ENCODE measurements at places on chromosomes 12 and 14.
A peak's percentile ranks its signal among the peaks of the same experiment; 100 is the strongest.

- DNase-seq = no peak
These were observed 89.4 kb downstream of the UNC79 start for GRCh38 chr14:93520053-93520607.

DNA sequence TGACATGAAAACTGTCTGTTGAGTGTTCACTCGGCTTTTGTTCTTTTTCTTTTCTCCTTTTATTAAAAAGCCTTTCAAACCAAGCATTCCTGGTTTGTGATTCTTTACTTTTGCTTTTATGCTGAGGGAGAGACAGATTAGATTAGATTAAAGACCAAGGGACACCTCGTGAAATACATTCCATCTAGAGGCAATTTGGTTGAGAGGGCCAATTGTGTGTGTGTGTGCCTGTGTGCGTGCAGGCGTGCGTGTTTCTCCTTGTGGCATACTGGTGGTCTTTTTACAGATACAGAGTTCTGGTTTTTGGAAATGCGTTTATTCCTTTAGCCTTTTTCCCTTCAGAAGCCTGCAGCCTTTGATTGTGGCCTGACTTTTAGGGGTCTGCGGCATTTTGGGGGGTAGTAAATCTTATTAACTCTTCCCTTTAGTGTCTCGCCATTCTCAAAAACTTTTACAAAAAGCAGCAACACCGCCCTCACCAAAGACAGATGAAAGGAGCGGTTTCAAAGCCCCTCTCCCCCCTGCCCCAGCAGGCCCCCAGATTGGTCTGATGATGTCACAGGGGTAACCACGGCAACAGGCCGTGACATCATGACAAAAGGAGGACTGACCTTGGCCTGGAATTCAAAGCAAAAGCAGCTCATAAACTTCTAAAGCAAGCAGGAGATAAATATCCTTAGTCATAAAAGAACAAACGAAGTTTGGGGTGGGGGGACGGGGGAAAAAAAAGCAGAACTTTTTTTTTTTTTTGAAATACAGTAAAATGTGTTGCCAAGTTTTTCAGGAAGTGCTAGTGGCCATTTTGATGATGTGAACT lies 84.1 kb upstream of the TBX3 start:
- no peak for DNase-seq

DNA sequence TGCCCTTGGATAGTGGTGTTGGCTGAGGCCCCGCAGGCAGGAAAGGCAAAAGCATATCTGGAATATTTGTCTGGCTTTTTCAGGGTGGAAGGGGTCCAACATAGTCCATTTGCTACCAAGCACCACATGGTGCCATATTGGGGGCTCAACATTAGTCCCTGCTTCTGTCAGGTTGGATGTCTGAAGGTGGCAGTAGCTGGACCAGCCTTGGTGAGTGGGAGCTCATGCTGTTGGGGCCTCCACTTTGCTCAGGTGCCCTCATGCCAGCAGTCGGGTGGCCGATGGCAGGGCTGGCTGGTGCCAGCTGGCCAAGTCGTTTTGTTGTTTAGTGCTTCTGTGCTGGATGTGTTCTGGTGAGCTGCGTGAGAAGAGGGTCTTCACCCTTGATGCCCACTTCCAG lies 135.3 kb downstream of the PAPOLA start:
- DNase-seq = no peak

DNA sequence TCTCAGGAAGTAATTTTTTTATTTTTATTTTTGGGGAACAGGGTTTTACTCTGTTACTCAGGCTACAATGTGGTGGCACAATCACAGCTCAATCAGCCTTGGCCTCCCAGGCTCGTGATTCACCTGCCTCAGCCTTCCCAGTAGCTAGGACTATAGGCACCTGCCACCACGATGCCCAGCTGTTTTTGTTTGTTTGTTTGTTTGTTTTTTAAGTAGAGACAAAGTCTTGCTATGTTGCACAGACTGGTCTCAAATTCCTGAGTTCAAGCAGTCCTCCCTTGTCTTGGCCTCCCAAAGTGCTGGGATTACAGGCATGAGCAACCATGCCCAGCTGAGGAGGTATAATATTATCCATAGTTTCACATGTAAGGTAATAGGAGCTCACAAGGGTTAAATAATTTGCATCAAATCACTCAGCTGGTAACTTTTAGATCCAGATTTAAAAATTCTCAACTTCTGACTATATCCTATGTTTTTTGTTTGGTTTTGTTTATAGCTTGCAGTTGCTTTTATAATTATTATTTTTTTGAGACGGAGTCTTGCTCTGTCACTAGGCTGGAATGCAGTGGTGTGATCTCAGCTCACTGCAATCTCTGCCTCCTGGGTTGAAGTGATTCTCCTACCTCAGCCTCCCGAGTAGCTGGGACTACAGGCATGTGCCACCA lies 629.3 kb downstream of the DIO2 start:
- DNase-seq = no peak

DNA sequence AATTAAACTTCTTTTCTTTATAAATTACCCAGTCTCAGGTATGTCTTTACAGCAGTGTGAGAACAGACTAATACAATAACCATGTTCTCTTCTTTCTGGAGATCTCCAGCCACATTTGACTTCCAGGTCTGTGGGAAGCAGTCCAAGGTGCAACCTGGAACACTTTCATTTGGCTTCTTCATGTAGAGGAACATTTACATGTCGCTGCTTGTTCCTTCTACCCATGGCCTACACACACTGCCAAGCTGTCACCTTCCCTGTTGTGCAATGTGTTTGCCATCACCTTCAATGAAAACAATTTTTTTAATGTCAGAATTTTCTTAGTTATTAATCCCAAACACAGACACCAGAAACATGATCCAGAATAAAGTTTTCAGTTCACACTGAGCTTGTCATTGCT lies 104.7 kb downstream of the PRKCH start:
- no peak for DNase-seq

- DNase-seq = no peak
These were observed 193.3 kb downstream of the PHETA1 start for GRCh38 chr12:111175396-111176094.

- DNase-seq = no peak
These were observed 63.3 kb upstream of the FLRT2 start for GRCh38 chr14:85466678-85467077.

DNA sequence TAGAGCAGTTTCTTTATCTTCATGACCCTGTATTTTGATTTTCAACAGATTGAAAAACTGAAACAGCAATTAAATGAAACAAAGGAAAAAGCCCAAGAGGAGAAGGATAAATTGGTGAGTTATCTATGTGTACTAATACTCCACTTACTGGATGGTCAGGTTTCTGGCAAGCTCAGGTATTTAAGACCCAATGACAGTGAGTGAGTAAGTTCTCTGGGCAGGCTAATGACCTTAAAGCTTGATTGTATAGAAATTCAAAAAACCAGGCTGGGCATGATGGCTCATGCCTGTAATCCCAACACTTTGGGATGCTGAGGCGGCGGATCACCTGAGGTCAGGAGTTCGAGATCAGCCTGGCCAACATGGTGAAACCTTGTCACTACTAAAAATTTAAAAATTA lies 10.0 kb downstream of the BBOF1 start:
- no peak for DNase-seq

DNA sequence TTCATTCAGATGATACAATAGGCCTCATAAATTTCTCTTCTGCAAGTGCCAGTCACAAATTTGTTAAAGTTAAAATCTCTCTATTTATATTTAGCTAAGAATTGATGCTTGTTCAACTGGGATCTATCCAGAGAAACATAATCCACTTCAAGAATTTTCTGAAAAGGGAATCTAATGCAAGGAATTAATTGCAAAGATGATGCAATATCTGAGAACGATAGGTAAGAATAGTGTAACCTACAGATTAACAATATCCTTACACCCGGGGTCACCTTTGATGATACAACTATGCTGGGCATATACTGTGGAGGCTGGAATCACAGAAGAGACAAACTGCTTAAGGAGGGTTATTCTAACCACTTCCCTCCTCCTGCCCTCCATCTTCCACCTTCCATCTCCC lies 295.1 kb downstream of the FOXG1 start:
- DNase-seq = no peak

DNA sequence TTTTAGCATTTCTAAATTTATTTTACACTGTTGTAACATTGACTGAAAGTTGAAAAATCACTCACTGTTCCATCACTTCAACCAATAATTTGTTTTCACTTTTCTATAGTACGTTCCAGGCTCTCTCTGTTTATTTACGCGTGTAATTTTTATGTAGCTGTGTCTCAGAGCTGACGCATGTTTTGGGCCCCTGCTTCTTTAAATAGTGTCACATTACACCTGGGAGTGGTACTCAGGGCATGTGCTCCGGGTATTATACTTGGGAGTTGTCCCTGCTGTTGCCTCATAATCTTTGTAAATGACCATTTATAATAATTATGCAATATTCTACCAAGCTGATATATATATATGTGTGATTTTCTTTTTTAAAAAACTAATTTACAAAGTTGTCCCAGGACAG lies 132.8 kb upstream of the CPM start:
- no peak for DNase-seq

DNA sequence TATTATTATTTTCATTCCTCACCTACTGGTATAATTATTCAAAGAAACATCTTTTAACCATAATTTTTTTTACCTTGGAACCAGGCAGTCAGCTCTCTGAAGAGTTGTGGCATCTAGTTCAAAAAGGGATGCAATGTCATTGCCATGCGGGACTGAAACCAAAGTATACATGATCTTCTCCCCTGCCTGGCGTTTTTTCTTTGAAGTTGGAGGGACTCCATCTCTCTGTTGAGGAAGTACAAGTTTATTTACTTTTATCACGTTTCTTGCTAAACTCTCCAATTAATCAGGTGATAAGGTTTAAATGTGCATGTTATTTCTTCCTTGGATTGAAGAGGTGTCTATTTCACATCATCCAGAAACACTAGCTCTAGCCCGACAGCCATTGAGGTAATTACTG lies 146.6 kb downstream of the ITPR2 start:
- DNase-seq = no peak

DNA sequence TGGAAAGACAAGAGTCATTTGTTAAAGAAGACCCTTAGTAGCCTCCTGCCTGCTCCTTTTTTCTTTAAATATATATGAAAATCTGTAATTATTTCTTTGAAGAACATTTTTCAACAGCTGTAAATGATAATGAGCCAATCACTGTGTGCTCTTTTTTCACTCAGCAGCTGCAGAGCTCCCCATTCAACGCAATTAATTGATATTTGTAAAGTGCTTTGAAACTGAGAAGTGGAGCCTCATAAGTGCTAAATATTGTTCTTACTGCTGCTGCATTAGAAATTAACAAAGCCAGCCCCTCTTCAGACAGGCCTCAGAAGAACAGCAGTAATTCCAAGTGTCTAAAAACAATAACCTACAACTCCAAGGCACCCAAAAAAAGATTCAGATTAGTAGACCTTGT lies 224.3 kb downstream of the GXYLT1 start:
- no peak for DNase-seq

DNA sequence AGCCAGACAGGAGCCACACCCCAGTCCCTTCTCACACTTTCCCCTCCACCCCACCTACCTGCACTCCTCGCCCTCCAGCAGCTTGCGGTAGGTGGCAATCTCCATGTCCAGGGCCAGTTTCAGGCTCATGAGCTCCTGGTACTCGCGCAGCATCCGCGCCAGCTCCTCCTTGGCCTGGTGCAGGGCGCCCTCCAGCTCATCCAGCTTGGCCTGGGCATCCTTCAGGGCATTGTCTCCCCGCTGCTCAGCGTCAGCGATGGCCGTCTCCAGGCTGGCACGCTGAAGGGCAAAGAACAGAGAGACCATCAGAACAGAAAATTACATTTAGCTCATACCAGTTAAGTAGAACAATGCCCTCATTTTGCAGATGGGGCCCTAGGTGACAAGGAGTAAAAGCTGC lies 5.5 kb downstream of the KRT74 start:
- no peak for DNase-seq

DNA sequence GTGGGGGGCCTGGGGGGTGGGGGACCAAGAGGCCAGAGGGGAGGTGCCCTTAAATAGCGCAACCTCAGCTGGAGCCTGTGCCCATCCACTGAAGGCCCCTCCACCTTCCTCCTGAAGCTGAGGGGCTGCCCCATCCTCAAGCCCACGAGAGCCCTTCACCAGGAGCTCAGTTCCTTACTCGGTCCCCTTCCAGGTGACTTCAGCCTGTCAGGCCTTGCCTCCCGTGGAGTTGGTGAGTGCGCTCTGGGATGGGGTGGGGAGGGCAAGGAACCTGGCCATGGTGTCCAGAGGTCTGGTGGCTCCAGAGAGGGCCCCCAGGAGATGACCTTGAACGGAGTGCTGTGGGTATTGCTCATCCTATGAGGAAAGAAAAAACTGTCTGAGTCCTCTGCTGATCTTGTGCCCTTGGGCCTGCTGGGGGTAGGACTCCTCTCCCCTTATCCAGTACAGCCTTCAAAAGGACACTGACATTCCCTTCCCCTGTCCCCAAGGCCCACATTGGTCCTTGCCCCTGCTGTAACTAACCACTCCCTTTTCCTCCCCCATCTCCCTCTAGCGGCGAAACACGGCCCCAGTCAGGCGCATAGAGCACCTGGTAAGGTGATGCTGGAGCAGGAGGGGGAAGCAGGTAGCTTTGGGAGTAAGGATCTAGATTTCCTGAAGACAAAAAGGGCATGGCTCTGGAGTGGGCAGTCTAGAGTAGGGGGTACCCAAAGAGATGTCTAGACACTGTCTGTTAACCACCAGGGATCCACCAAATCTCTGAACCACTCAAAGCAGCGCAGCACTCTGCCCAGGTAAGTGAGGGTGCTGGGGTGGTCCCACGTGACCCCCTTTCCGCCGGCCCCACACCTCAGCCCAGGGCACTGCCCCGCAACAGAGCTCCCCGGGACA lies 3.6 kb downstream of the TNS2 start:
- peak; percentile 93 for DNase-seq

GRCh38 chr14:106507354-106507753 lies 981.0 kb downstream of the TMEM121 start:
- DNase-seq = no peak

GRCh38 chr12:61504396-61505080 lies 755.7 kb upstream of the USP15 start:
- no peak for DNase-seq

DNA sequence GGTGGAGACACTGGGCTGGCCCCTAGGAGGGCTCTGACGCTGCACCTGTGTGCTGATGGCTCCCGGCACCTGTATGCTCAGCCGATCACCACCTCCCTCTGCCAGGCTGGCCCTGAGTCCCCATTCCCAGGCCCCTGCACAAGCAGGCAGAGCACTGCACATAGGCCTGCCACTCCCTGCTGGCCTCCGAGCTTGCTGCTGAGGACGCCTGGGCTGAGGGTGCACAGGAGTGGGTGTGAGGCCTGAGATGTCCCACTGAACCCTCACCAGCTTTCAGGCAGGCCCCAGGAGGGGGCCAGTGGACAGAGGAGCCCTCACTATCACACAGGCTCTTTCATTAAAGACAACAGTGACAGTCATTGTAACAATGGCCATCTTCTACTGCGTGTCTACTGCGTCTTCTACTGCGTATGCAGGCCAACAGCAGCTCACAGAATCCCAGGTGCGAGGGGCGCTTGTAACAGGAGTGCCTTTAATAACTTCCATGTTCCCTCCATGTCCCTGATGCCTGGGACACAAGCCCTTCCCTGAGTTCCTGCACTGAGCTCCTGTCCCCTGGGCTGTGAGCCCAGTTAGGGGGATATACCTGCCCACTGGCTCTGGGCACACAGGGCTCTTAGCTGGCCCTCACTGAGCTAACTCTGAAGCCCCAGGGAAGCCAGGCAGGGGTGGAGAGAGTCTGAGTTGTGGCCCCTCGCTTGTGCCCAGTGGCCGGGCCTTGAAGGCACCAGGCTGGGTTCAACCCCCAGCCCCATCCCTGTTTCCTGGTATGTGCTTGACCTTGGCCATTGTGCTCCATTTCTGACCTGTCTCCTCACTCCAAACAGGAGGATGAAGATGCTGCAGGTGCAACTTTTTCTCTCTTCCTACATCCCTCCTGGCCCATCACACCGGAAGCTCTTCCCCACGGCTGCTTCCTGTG lies 71.3 kb downstream of the PRIMA1 start:
- no peak for DNase-seq

Data from large intestine (tissue), 12 donors.